ENCODE measurements at places on chromosomes 4 and X.

DNA sequence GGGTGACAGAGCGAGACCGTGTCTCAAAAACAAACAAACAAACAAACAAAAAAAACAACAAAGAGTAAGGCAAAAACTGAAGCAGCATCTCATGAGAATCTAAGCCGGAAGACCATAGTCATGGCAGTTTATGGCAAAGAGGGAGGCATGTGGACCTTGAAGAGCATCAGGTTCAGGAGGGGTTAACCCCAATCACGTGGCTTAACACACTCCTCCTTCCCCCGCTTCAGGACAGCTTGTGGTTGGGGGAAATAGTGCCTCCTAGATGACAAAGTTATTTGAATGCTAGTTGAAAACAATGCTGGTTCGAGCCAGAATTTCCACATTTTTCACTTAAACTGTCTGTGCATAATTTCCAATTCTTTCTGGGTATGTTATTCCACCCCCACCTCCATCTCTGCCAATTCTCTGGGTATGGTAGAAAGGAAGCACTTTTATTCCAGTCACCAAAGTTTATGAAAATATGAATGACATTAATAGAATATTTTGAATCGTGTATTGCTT, 11.7 kb upstream of the MAP7D3 start:
- DNase-seq: no peak

DNA sequence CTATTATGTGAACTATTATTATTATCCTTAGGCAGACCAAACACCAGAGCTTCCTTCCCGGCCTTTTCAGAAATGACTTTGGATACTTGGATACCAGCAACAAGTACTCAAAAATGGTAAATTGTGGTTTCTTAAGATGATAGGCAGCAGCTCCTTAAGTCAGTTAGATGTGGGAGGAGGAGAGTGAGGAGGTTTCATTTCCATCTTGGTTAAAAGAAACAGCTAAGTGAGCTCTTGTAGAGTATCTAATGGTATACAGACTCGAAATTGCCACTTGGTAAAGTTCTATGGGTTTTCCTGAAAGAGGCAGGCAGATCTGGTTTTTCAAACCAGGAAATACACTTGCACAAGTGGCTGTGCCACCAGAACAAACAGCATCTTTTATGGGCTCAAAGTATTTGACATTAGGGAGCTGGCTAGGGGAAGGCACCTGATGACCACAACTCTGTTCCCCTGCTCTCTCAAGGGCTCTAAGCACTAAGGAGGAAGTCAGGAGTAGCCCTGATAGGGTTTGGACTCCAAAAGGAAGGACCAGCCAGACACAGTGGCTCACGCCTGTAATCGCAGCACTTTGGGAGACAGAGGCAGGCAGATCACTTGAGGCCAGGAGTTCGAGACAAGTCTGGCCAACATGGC, 130.9 kb downstream of the TMEM164 start:
- DNase-seq: no peak

DNA sequence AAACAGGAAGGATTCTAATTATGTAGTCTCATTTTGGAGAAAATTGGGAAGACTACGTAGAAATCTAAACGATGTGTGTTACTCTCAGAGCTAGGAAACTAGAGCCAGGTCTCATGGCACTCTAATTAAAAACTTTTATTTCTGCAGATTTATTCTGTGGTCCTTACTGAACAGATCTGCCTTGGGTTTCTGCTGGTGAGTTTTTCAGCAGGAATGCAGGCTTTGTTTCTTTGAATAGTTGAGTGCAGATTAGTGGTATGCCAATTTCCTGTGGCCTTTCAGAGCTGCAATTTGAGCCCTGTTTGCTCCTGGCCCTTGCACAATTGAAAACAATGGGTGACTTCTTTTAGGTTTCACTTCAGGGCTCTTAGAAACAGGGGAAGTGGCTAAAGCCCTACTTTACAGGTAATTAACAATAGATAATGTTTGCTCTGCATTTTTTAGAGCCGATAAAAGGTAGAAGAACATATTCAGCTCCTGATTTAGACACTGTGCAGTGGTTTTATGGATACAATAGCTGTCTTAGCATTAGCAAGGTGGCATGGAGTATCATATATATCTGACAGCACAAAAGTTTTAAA, 21.8 kb downstream of the SPRY1 start:
- DNase-seq: no peak

DNA sequence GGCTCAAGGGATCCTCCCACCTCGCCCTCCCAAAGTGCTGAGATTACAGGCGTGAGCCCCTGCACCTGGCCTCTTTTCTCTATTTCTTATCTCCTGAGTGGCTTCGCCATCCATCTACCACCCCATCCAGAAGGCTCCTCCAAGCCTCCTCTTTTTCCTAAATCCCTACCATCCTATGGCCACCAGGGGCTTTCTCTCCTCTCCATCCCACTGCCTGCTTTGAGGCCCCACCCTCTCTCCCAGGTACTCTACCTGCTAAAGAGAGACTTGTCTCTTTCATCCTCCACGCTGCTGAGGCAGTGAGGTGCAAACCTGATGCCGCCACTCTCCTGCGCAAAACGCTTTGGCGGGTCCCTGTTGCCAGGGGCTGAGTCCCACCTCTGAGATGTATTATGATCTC, 7.0 kb downstream of the RS1 start:
- no peak for DNase-seq

DNA sequence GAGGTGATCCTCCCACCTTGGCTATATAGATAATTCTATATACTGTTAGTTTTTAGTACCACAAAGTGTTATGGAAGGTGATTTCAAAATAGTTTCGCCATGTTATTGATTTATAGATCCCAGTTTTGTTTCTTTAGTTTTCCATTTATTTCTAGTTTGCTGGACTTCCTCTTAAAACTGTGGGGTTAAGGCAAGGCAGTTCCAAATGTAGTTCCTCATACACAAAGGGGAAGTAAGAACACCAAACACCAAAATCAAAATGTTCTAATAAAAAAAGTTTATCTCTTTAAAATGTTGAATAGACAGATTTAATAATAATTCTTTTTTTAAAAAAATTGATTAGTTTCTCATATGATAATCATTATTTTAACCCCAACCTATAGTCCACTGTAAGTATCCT, 6.8 kb upstream of the CISD2 start:
- DNase-seq: no peak

GRCh38 chrX:30948051-30948450, 59.0 kb upstream of the TAB3 start:
- DNase-seq: no peak

- DNase-seq: no peak
Observed at GRCh38 chr4:15515106-15515505, 45.4 kb downstream of the CC2D2A start.

GRCh38 chr4:71270901-71271300, 67.9 kb upstream of the SLC4A4 start:
- no peak for DNase-seq

DNA sequence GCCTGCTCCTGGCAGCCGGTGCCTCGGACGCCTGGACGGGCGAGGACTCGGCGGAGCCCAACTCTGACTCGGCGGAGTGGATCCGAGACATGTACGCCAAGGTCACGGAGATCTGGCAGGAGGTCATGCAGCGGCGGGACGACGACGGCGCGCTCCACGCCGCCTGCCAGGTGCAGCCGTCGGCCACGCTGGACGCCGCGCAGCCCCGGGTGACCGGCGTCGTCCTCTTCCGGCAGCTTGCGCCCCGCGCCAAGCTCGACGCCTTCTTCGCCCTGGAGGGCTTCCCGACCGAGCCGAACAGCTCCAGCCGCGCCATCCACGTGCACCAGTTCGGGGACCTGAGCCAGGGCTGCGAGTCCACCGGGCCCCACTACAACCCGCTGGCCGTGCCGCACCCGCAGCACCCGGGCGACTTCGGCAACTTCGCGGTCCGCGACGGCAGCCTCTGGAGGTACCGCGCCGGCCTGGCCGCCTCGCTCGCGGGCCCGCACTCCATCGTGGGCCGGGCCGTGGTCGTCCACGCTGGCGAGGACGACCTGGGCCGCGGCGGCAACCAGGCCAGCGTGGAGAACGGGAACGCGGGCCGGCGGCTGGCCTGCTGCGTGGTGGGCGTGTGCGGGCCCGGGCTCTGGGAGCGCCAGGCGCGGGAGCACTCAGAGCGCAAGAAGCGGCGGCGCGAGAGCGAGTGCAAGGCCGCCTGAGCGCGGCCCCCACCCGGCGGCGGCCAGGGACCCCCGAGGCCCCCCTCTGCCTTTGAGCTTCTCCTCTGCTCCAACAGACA, 4.4 kb downstream of the SOD3 start:
- DNase-seq: no peak

DNA sequence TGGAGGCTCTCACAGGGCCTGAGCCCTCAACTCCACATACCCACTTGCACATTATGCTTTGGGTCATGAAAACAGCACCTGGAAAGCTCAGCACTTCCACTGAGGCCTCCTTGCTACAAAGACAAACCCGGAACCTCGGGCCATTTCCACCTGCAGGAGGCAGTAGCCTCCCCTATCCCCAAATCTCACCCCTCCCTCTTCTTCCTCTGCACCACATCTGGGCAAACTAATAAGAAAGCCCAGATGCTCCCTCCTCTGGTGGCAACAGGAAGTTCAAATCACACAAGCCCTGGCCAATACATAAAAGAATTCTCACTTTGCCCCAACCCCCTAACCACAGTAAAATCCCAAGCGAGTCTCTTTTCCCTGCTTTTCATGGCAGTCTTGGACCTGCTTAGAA, 136.4 kb downstream of the MAPK10 start:
- no peak for DNase-seq

- no peak for DNase-seq
Observed at GRCh38 chr4:80434238-80434637, 98.7 kb downstream of the CFAP299 start.

GRCh38 chr4:80370635-80371034, 35.1 kb downstream of the CFAP299 start:
- DNase-seq: no peak

GRCh38 chrX:10926404-10926803, 184.7 kb upstream of the HCCS start:
- no peak for DNase-seq

GRCh38 chr4:71941001-71941400, 90.8 kb upstream of the NPFFR2 start:
- no peak for DNase-seq

- no peak for DNase-seq
Observed at GRCh38 chr4:115278830-115279229, 165.4 kb upstream of the NDST4 start.

DNA sequence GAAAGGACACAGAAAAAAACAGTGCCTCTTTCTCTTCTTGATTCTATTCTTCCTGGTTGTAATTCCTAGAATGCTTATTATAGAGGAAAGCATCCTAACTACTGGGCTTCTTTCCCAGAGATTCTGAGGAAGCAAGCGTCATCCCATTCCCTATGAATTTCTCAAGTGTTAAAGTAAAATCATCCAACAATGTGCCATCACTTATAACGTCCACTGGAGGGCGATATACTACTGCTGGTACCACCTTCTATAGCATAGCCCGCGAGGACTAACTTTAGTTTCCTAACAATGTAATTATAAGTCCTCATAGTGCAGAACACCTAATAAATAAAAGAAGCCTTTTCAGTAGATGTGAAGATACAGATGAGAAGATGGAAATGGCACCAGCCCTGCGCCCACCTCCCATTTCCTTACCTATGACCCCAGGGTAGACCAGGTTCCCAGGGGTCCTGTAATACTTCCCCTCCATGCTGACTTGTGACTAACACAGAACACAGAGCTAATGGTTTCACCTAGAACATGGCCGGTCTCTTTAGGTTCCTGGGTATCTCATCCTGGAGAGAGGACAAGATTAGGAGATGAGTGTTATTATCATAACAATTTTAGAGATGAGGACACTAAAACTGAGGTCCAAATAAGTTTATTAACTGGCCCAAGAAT, 4.2 kb downstream of the CENPVL3 start:
- DNase-seq: no peak

GRCh38 chr4:80150387-80151180, 46.7 kb upstream of the PRDM8 start:
- DNase-seq: no peak

DNA sequence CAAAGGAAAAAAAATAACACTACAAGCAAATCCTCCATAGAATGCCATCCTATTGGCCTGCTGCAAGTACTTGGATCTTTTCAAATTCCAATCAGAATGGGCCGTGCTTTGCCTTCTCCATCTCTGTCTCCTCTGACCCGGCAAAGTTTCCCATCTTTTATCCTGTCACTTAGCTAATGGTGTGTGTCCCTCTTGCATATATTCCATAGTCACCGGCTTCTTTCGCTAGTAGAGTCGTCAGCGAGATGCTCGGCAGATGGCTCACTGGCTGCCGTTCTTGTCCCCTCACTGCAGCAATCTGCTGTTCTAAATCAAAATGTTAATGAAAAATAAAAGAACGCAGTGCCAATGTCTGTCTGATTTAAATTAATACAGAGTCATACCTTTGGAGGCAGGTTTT, 22.1 kb downstream of the GRIA3 start:
- no peak for DNase-seq

- DNase-seq: no peak
Observed at GRCh38 chr4:174524242-174524641, 2.0 kb upstream of the HPGD start.

DNA sequence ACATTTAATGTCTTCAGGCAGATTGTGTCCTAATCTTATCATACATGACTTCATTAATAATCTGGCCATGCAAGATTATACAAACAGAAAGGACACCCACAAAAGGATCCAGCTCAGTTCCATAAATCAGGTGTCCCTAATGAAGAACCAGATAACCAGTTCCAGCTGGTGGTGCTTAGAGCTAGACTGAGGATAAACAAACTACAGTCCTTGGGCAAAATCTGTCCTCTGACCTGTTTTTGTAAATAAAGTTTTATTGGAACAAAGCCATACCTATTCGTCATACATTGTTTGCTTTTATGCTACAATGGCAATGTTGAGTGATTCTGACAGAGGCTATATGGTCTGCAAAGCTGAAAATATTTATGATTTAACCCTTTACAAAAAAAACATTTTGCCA, 199.5 kb downstream of the MID1IP1 start:
- DNase-seq: no peak

- no peak for DNase-seq
Observed at GRCh38 chr4:131509521-131509920, 1639.6 kb upstream of the PCDH10 start.

DNA sequence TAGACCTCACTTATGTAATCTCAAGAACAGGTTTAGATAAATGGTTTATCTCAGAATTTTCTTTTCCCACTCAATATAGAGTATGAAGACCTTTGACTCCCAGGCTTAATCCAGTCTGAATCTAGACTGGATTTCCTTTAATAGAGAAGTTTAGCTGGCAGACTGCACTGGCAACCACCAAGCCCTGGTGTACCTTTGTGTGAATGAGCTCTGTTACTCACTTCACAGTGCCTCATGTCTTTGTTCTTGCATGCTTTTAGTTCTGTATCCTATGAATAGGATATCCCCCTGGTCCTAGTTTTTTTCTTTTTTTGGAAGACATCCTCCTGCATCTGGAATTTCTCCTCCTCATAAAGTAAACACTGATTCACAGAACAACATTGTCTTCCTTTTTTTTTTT, 53.2 kb upstream of the MCUB start:
- no peak for DNase-seq
